Hematopoietic multipotent progenitor cell treated with erythropoietin and hydrocortisone succinate and interleukin-3 and kit ligand, for 17 days (in vitro differentiated cells): ENCODE measurements at places on chromosomes 16 and 17.

DNA sequence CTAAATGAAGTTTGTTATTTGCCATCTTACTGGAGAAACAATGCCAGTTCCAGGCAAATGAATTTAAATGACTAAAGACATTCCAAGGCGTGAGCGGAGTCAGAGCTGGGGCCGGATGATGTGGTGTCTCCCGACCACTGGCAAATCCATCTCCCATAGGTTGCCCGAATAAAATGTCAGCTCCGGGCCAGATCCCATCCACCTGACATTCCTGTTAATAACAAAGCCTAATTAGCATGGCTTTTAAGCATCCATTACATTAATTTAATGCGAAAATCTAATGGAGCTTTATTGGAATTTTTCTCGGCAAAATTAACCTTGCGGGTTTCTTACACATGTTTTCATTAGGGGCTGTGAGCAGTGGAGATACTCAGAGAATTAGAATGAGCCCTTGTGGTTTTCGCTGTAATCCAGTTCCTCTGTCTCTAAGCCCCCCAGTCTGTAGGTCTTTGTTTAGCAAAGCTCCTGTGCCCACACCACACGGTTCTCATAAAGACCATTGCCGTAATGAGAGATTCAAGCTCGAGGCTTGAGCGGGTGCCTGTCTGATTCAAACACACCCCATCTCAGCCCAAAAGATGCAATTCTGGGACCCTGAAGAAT is 123.3 kb downstream of the CCT6B start:
- DNase-seq = no peak

GRCh38 chr17:8611619-8612298 is 18.8 kb downstream of the MYH10 start:
- no peak for DNase-seq

DNA sequence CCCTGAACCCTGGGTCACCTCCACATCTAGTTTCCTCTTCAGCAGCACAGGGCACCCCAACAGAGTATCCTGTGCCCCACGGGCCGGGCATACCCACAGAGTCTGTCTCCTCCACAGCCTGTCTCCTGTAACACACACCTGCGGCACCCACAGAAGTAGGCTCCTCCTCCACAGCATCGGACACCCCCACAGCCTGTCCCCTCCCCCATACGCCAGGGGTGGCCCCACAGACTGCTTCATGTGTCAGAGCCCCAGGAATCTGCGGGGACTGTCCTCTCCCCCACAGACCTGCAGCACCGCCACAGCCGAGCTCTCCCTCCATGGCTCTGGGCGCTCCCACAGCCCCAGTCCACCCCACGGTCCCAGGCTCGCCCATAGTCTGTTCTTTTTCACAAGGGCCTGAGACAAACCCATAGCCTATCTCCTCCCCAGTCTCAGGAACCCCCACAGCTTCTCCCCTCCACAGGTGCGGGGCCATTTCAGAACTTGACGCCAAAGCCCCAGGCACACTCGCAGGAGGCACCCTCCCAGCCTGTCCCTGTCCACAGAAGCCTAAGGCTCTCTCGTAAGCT is 1.4 kb downstream of the KIAA0753 start:
- no peak for DNase-seq

GRCh38 chr17:75638893-75639292 is 5.7 kb downstream of the SMIM5 start:
- no peak for DNase-seq

GRCh38 chr17:72273289-72274056 is 152.7 kb downstream of the SOX9 start:
- DNase-seq = no peak

- no peak for DNase-seq
Measured at GRCh38 chr16:65319621-65320231, 197.9 kb upstream of the CDH11 start.

- DNase-seq = no peak
Measured at GRCh38 chr16:23397464-23397863, 55.5 kb downstream of the COG7 start.

GRCh38 chr17:38877130-38877851 is 7.4 kb downstream of the LASP1 start:
- no peak for DNase-seq

DNA sequence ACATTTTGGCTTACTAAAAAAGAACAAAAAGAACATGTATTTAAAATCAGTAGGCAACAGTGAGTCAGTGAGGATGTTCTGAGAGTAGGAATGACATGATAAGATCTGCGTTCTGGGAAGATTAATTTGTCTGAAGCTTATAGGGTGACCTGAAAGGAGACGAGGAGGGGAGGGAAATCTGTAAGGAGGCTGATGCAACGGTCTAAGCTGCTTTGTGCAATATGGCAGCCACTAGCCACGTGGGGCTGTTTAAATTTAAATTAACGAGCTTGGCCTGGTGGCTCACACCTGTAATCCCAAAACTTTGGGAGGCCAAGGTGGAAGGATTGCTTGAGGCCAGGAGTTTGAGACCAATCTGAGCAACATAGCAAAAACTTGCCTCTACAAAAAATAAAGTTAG is 181.6 kb upstream of the CACNG3 start:
- DNase-seq = no peak

- DNase-seq = no peak
Measured at GRCh38 chr16:4339455-4339854, 11.7 kb downstream of the PAM16 start.

DNA sequence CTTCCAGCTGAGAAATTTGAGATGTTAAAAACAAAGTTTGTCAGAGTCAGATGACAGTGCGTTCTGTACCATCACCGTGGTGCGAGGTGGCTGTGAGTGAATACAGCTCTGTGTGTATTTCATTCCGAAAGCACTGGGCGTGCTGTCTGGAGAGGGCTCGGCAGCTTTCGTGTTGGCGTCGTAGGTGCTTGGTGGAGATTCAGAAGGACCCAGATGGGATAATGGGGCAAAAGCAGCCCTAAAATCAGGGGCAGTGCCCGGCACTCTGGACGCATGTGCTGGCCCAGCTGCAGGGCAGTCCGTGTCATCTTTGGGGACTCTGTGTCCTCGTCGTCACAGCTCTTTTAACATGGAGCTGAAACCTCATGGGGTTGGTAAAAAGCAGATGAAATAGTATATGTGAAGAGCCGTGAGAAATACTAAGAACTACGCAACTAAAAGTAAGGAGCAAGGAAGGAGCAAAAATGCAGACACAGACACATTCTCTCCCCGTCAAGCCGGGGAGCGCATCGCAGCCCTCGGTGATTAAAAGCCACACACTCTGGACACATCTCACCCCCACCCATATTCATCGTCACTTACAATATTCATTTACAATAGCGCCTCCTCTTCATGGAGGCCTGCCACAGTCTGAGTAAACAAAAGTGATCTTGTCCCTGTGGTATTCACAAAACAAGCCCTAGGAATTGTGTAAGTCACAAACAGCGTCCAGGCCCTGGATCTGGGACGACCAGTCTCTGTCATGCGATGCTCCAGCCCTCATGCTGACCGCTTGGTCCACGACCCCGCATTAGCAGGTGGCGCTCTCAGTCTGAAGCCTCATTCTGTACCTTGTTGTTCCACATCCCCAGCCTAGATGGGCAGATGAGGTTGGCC is 206.7 kb downstream of the RPTOR start:
- DNase-seq = no peak

GRCh38 chr16:17313793-17314547 is 156.8 kb downstream of the XYLT1 start:
- no peak for DNase-seq

- DNase-seq = no peak
Measured at GRCh38 chr16:65760874-65761273, 605.6 kb upstream of the CDH5 start.
